Keratinocyte (primary cell): ENCODE measurements at places on chromosomes 13 and 19. TPM values are rescaled to one million over a fixed set of nuclear protein-coding genes. Genes with fewer than 3 reads are reported as not detected.
A peak's percentile ranks its signal among the peaks of the same experiment; 100 is the strongest.

GRCh38 chr13:38180126-38180525 is 169.5 kb upstream of the UFM1 start:
- DNase-seq, result peak; percentile 7

Gene NKG7
- polyA plus RNA-seq, result not detected in 3 replicates

DNA sequence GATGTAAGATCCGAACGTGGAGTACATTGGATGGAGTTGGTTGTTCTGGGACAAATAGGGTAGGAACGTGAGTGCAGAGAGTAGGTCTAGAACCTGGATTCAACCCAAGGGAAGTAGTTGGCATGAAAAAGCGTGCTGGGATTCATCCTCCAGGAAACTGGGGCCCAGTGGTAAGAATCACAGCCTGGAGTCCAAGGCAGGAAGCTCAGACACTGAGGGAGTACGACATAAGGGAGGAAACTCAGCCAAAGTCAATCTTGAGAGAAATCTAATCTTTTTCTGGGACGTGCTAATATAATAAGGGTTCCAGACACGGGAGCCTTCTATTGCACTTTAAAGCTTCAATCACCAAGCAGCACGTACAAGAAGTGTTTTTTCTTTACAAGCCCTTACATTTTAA is 46.4 kb downstream of the DLEU7 start:
- DNase-seq, result no peak

DNA sequence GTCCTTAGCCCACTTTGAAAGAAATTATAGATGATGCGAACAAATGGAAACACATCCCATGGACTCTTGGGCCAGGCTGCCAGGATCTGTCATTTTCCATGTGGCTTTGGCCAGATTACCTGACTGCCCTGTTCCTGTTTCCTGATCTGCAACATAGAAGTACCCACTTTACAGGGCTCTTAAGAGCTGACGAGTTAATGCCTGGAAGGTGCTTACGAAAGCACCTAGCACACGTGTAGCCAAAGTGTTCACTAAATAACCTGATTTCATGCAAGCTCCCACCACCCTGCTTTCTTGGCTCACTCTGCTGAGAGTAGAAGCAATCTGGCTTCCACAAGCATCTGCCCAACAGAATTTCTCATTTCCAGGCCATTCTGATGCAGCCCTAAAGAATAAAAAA is 575.2 kb downstream of the MYO16 start:
- no peak for DNase-seq

Gene IFNL1
- not detected in 3 replicates for polyA plus RNA-seq

GRCh38 chr13:100478107-100478809 is 110.3 kb downstream of the GGACT start:
- DNase-seq, result no peak

GRCh38 chr13:27354379-27354778 is 70.0 kb upstream of the GTF3A start:
- DNase-seq, result no peak

Gene MEF2B
- polyA plus RNA-seq, result 0.05 to 0.17 TPM (median 0.11 TPM) in 3 replicates

GRCh38 chr13:79695754-79696153 is 214.8 kb downstream of the NDFIP2 start:
- DNase-seq, result no peak

DNA sequence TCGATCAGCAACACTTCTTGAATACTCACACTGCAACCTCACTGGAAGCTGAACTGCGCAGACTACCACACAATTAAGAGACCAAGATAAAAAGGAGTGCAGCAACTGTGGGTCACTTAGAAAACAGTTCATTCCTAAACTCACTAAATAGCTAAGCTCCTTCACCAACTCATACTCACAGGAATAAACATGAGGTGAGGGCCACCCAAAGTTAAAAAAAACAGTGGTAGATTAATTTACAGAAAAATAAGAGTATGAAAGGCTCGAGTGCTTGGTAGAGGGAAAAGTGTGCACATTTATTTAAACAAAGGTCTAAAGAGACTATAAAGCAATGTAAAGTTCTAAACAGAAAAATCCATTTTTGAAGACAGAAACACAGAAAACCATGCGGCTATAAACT is 7.6 kb downstream of the ANKRD10 start:
- DNase-seq, result no peak

DNA sequence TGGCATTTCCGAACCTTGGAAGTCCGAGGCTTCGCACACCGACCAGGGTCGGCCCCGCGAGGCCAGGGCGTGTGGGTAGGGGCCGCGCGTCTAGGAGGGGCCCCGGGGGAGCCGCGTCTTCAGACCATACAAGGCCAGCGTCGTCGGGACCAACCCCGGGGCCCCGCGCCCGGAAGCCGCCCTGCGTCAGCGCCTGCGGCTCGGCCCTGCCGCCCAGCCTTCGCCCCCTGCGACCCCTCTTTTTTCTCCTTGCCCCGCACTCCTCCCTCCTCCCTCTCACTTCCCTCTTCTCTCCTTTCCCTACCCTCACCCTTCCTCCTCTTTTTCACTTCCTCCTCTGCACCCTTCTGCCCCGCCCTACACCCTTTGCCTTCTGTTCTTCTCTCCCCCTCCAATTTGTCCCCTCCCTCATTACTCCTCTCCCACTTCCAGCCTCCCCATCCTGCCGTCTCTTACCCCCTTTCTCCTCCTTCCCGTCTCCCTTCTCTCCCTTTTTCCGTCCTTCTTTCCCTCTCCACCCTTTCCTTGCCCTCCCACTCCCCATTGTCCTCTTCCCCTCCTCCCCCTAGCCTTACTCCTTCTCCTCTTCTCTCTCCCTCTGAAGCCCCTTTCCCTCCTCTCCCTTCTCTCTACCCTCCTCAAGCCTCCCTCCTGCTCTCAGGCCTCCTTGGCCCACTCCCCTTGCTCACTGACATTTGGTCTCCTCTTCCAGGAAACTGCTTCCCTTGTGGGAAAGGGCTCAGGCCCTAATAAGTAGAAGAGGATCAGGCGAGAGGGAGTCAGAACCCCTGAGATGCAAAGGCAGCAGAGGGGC is 2.2 kb upstream of the PLEKHG2 start:
- no peak for DNase-seq

DNA sequence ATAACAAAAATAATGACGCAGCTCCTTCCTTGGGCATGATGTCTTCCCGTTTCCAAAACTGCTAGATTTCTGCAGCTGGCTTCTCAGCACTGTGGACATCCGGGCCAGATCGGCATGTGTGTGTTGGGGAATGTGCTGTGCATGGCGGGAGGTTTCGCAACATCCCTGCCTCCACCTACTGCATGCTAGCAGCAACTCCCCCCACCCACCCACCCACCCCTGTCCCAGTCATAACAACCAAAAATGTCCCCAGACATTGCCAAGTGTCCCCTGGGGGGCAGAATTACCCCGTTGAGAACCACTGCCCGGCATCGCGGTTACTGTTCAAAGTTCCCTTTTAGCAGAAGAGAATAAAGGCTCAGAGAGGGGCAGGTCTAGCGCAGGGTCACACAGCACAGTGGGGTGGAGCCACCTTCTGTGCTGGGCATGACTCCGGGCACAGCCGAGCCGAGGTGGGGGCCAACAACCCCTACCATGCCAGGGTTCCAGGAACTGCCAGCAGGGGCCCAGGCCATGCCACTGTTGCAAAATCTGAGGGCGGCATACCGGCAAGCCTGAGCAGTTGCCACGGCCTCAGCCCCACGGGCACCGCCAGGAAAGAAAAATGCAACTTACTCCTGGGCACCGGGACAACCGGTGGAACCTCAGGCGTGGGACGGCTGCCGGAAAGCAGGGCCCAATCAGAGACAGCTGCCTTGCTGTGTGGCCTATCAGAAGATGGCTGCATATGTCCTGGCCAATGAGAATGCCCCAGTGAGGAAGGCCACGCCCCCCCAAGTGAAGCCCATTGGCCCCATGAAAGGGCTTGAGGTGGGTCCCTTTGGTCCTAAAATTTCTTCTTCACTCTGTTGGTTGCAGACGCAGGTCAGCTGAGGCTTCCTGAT is 22.5 kb upstream of the NFIC start:
- DNase-seq, result peak; percentile 79

Gene TUBA3C
- polyA plus RNA-seq, result not detected in 3 replicates

DNA sequence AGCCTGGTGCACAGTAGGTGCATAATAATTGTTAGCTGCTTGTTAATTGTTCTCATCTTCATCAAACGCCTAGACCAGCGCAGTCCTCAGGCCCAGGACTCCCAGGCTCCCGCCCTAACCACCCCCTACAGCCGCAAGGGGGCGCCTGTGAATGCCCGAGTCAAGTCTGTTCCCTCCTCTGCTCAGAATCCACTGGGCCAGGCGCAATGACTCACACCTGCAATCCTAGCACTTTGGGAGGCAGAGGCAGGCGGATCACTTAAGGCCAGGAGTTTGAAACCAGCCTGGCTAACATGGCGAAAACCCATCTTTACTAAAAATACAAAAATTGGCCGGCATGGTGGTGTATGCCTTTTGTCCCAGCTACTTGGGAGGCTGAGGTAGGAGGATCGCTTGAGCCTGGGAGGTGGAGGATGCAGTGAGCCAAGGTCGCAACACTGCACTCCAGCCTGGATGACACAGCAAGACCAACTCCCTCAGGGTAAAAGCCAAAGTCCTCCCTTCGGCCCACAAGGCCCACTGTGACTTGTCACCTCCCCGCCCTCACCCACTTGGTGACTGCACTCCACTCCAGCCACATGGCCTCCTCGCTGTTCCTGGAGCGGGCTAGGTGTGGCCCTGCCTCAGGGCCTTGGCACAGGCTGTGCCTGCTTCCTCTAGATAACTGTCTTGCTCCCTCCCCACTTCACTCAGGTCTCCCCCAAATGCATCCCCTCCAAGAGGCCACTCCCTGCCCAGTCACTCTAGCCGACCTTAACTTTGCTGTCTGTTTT is 9.1 kb downstream of the ZNF653 start:
- peak; percentile 44 for DNase-seq

GRCh38 chr13:101144808-101145419 is 271.4 kb downstream of the NALCN start:
- DNase-seq, result no peak

GRCh38 chr13:87355451-87355850 is 315.7 kb upstream of the SLITRK5 start:
- DNase-seq, result no peak

DNA sequence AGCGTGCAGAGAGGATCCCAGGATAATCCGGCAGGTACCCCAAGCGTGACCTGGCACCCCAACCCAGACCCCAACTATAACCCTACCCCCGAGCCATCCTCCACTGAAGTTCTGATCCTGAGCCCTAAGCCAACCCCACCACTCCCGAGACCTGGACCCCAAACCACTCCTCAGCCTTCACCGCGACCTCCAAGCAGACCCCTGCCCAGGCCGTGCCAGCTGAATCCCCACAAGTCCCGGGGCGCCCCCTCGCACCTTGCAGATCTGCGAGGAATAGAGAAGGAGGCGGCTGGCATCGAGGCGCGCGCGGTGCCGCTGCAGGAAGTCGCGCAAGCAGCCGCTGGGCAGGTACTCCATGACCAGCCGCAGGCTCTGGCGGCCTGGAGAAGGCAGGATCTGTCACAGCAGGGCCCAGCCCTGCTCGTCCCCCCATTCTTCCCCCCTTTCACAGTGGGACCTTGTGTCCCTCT is 10.1 kb upstream of the INSL3 start:
- DNase-seq, result no peak

Gene CBY2
- not detected in 3 replicates for polyA plus RNA-seq

- DNase-seq, result no peak
Observed at GRCh38 chr13:31043957-31044356, 111.5 kb downstream of the TEX26 start.

DNA sequence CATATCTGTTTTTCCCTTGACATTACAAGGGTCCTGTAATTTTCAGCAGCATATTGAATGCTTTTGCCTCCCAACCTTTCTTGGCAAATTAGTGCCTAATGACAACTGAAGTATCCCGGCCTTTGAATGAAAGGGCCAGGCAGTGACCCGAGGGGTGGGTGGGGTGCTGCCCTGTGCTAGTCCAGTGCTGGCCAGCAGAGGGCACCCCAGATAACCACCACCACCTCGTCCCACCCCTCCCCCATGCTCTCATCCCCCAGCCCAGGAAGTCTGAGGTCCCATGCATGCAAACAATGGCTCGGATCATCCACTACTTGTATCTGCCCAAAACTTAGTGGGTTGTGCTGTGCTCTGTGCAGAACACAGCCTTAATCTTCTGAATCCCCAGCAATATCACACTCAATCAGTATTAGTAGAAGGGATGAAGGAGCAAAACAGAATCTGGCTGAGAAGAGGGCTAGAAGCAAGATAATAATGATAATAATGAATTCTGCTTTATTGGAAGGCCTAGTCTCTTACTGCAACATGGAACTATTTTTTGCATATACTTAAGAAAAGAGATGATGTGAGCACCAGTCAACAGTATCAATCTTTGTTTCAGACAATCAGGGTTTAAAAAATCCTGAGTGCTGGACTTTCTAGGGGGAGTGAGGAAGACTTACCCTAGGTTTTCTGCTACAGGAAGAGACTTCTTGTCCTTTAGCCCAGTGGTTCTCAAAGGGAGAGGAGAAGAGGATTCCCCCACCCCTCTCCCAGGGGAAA is 3.8 kb downstream of the ATP12A start:
- DNase-seq, result no peak

- DNase-seq, result no peak
Observed at GRCh38 chr13:48723168-48723567, 69.4 kb downstream of the CYSLTR2 start.

Gene GDF15
- 0.27 to 0.49 TPM (median 0.31 TPM) in 3 replicates for polyA plus RNA-seq

Gene NMRK2
- polyA plus RNA-seq, result not detected in 3 replicates

- no peak for DNase-seq
Observed at GRCh38 chr19:13420780-13421179, 85.5 kb downstream of the CACNA1A start.

DNA sequence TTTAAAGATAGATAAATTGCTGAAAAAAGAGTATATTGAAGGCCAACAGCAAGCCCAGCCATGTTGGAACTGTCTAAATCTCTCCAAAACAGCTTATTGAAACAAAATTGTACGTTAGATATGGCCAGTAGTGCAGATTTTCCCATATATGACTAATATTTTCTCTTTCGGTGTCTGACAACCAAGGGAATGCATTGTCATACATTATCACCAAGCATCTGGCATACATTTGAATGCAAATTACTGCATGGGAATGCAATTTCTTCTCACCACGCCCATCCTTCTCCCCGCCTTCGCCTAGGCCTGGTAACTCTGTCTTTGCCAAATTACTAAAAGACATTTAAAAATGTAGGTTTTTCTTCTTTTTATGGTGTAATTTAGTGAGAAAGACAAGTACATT is 32.5 kb upstream of the IRS2 start:
- DNase-seq, result no peak

Gene FGF14
- under 0.01 to 0.09 TPM in 2 of 3 replicates, not detected in the other for polyA plus RNA-seq

DNA sequence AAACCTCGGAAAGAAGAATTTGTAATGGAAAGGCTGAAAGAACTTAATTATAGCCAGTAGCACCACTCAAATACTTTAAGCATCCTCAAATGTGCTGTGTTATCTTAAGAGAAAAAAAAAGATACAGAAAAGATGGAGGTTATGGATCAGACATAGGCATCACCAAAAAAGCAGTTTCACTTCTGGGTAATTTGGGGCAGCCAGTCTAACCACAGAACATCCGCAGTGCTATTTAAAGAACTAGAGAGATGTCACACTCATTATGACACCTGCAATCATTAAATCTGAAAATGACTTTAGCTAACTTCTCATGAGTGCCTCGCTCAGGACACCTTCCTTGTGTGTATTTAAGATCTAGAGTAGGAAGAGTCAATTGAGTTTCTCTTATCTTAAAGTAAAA is 211.8 kb downstream of the RBM26 start:
- no peak for DNase-seq

Gene TBC1D4
- 14.2 to 18.7 TPM (median 16.6 TPM) in 3 replicates for polyA plus RNA-seq

GRCh38 chr19:38394488-38394887 is 6.0 kb downstream of the SPRED3 start:
- no peak for DNase-seq
